ENCODE measurements at places on chromosomes 6 and 20.

DNA sequence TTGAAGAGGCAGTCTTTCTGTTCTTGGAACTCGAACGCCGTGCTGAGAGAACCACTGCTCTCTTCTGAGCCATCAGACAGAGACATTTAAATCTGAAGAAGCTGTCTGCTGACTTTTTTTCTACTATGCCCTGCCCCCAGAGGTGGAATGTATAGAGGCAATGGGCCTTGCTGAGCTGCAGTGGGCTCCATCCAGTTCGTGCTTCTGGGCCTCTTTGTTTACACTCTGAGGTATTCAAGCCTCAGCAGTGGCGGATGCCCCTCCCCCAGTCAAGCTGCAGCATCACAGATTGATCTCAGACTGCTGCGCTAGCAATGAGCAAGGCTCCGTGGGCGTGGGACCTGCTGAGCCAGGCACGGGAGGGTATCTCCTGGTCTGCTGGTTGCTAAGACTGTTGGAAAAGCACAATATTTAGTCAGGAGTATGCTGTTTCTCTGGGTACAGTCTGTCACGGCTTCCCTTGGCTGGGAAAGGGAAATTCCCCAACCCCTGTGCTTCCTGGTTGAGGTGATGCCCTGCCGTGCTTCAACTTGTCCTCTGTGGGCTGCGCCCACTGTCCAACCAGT, 526.8 kb downstream of the CD109 start:
- no peak for DNase-seq

DNA sequence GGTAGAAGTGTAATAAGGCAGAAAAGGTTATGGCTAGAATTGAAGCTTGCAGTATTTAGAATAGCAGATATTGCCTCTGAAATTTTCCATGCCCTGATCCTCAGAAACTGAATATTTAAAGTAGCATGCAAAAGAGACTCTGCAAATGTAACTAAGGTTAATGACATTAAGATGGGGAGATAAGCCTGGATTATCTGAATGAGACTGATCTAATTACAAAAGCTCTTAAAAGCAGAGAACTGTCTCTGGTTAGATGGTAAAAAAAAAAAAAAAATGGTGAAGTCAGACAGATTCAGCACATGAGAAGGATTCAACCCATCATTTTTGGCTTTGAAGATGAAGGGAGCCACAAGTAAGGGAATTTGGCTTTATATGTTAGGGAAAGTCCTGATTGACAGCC, 503.7 kb upstream of the IRAK1BP1 start:
- DNase-seq, result no peak

DNA sequence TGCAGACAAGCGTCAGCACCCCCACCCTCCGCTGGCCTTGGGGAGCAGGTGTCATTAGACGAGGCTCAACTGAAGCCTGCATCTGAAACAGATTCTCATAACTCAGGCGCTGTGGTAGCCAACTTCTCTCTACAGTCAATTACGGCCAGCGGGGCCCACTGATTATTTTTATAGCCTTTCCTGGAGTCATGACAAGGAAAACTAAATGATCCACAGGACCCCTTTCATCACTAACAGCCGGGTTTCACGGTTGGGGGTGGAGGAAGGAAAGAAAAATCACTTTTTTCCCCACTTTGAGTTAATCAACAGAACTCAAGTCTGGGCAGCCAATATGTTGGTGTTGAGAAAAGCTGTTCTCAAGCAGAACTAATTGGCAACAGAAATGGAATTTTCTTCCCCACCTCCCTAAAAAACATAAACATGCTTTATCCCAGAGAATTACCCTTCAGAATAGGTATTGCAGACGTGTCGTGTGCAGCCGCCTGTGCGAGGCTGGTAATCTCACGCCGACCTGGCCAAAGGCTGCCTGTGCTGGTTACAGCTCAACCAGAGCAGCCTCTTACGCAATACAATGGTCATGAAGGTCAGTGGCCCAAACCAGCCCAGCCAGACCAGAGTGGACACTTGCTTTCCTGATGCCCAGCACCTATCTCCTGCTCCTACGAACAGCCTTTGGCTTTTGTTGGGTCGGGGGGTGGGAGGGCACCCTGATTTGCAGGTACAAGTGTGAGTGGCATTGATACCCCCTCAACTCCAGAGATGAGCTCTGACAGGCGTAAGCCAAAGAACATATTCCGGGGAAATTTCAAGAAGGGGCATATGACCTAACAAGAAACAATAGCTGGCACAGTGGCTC, 11.0 kb downstream of the RIPOR3 start:
- DNase-seq, result no peak

DNA sequence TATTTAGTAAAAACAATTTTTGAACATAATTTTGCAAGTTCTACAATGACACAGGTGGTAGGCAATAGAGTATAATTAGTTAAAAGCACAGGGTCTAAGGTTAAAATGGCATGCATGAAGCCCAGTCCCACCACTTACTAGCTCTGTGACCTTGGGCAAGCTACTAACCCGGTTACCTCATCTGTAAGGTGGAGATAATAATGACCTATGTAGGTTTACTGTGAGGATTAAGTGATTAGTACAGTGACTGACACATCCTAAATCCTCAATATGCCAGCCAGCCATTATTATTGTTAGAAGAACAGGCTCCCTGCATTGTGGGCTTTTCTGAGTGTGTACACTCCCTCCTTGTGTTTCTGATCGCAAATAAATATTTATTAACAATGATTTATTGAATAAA, 26.2 kb downstream of the ATXN1 start:
- no peak for DNase-seq

- DNase-seq, result no peak
Measured at GRCh38 chr20:59032713-59033059, 551 bp upstream of the ATP5F1E start.

DNA sequence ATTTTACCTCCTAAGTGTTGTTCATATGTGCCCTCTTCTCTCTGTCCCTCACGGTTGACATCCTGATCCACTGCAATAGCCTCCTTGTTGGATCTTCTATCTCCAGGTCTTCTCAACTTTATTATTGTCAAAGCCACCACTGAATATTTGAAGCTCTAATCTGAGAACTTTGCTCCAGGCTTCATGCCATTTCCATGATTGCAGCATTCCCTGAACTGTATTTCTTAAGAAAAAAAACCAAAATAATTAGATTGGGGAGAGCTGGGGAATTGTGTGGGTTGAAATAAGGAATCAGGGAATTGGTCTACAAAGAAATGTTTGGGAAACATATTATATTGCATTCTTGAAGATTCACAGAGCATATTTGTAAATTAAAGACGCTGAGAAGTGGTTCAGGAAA, 2.5 kb upstream of the STX7 start:
- no peak for DNase-seq

- DNase-seq, result no peak
Measured at GRCh38 chr6:3388786-3389185, 68.1 kb downstream of the SLC22A23 start.

DNA sequence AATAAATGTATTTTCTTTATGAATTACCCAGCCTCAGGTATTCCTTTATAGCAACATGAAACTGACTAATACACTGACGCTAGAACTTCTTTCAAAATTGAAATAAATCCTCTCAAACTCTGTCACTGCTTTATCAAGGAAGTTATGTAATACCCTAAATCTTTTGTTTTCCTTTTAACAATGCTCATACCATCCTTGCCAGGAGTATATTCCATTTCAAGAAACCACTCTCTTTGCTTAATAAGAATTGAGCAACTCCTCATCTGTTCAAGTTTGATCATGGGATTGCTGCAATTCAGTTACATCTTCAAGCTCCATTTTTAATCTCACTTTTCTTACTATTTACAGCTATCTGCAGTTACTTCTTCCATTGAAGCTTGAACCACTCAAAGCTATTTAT, 707.6 kb upstream of the MARCKS start:
- no peak for DNase-seq

DNA sequence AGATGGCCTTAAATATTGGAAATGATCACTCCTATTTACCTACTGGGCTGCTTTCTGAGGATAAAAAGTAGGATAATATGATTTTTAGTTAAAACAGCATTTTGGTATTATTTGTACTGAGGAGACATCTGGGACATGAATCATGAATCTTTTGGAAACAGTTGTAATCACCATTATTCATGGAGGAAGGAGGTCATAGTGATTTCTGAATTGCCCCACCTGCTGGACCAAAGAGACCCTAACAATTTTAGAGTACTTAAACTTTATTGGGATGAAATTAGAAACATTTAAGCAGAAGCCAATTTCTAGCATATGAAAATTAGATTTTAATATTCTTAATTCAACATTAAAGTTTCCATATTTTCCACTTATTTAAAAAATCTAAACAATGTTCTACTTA, 108.4 kb upstream of the SIM1 start:
- DNase-seq, result no peak

DNA sequence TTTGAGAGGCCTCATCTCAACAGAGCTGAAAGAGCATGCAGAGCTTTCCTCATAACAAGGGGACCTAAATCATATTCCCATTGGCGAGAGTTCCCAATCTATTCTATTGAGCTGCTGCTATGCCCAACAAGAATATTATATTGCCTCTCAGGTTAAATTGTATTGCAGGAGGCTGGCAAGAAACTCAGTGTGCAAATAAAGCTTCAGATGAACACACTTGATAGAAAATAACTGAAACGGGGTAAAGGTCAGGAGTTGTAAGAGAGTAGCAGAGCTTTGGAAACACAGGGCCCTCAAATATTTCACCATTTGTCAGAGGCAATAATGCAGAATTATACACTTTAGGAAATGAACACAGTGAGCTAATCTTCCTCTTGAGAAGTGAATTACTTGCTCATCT, 364.3 kb upstream of the SPTLC3 start:
- no peak for DNase-seq

- no peak for DNase-seq
Measured at GRCh38 chr6:727856-728255, 34.9 kb upstream of the EXOC2 start.

DNA sequence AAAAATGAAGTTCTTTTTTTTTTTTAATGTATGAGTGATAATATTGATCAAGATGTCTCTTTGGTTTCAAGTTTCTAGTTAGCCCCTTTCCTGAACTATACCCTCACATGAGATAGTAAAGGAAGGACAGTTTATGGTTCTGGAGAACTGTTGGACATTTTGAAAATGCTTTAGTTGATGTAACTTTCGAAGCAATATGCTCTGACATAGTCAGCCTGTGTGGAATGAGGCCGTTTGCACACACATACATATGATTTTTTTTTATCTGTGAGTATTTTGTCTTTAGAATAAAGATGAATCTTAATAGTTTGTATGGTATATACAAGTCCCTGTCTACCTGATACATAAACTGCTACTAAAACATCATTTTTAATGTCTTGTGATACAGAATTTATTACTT, 177.0 kb downstream of the ARID1B start:
- no peak for DNase-seq

DNA sequence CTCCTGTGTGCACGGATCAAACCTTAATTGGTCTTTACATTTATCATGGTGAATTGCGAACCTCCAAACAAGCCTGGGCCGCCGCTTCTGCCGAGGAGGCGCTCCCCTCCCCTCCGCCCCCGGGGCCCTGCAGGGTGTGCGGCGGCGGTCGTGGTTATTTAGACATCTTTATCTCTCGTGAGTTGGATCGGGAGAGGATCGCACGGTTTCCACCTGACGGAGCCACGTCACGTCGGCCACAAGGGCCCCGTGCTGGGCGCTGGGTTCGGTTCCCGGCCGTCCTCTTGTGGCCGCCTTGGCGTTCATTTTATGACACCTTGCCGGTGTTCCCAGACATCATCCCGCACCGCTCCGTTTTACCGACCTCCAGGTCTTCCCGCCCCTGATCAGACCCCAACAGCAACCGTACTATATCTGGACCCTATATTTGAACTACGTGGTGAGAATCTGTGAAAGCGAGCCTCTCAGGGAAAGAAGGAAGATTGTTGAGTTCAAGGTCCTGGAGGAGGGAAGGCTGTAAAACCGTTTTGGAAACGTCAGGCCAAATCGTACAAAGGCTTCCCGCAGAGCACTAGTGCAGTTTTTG, 1.3 kb upstream of the CNR1 start:
- DNase-seq, result no peak

DNA sequence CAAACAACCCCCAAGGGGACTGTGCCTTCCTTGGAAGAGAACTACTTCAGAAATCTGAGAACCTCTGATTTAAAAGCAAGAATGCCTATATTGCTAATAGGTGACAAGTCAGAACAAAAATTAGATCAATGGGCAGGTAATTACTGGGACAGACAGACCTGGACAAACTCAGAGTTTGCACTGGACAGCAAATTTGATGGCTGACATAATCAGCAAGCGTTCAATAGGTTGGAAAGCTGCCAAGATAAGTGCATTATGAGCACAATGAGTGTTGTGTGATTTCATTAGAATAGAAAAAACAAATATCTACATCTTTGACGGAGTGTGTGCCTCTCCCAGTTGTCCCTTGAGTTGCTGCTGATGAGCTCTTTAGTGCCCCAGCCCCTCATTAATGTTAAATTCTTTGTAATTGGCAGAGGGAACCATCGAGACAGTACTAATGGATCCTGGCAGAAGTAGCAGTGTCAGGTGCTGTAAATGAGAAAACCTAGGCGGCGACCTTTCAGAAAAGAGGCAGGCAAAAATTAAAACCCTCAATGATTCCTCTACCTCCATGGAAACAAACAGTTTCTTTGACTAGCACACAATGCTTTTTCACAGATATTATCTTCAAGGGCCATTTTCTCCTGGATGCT, 116.5 kb upstream of the COL21A1 start:
- DNase-seq, result no peak

DNA sequence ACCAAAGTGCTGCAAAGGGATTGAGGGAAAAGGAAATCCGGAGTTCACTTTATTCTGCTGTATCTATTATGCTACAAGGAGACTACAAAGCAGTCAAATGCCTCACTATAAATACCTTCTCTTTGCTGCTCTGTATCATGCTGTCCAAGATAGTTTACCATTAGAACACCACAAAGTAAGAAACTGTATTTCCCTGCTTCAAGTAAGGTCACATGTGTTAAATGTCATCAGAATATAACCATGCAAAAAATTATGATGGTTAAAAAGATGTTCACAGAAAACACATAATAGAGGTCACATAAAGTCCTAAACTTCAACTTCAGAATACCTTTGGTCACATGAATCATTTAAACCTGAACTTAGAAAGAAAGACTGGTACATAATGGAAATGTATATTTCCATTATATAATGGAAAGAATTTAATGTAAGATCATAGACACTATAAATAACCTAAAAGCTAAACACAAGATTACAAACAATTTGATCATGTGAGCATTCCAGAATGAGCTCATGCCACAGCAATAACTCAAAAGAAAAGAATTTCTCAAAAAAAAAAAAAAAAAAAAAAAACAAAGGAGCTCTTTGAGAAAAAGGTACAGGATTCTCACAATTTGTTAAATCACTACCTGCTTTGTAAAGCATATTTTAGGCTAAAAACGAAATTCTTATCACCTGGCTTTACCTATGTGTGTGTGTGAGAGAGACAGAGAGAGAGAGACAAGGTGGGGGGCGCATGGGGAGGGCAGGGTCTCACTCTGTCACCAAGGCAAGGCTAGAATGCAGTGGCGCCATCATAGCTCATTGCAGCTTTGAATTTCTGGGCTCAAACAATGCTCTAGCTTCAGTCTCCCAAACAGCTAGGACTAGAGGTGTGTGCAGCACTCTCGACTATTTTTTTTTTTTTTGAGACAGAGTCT, 58.7 kb downstream of the KIF13A start:
- no peak for DNase-seq
